Epithelial cell of prostate (primary cell): ENCODE measurements at places on chromosomes 6 and 20.

DNA sequence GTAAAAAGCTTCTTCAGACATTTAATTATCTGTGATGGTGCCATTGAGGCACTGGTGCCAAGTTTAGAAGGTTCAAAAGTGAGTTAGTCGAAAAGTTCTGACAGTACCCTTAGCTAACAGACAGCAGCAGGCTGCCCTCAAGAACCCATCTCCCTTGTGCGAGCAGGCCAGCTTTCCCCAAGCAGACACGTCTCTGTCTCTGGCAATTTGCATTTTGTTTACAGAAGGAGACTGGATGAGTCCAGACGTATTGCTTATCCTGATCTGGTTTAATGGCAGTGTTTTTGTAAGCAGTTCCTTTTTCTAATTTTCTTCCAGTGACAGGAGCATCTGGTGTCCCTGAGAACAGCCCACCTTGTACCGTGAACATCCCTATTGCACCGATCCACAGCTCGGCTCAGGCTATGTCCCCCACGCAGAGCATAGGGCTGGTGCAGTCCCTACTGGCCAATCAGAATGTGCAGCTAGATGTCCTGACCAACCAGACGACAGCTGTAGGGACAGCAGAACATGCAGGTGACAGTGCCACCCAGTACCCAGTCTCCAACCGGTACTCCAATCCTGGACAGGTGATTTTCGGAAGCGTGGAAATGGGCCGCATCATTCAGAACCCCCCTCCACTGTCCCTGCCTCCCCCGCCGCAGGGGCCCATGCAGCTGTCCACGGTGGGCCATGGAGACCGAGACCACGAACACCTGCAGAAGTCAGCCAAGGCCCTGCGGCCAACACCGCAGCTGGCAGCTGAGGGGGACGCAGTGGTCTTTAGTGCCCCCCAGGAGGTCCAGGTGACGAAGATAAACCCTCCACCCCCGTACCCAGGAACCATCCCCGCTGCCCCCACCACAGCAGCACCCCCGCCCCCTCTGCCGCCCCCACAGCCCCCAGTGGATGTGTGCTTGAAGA lies 58.3 kb upstream of the TMEM181 start:
- DNase-seq, result no peak

DNA sequence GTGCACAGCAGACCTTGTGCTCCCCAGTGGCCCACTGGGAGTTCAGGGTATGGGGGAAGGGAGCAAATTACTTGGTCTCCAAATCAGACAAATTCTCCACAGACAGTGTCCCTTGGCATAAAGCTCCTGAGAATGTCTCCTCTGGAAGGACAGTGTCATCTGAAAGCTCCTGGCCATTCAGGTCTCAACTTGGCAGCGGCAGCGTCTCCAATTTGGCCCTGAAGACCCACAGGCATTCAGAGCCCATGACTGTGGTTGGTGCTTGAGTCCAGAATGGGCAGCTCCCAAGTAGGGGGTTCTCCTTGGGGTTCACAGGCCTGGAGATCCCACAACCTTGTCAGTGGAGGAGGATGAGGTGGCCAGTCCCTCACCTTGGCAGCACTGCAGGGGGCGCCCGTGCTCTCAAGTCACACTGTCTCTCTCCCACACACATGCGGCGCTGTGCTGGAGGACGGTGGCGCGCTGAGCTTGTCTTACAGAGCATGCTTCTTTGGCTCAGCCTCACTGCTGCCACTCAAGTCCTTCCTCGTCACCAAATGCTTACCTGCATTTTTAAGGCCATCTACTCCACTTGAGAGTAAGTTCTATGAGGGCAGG lies 20.7 kb downstream of the DYNLRB1 start:
- DNase-seq, result no peak

- no peak for DNase-seq
Observed at GRCh38 chr20:23242104-23242503, 108.5 kb upstream of the NXT1 start.

DNA sequence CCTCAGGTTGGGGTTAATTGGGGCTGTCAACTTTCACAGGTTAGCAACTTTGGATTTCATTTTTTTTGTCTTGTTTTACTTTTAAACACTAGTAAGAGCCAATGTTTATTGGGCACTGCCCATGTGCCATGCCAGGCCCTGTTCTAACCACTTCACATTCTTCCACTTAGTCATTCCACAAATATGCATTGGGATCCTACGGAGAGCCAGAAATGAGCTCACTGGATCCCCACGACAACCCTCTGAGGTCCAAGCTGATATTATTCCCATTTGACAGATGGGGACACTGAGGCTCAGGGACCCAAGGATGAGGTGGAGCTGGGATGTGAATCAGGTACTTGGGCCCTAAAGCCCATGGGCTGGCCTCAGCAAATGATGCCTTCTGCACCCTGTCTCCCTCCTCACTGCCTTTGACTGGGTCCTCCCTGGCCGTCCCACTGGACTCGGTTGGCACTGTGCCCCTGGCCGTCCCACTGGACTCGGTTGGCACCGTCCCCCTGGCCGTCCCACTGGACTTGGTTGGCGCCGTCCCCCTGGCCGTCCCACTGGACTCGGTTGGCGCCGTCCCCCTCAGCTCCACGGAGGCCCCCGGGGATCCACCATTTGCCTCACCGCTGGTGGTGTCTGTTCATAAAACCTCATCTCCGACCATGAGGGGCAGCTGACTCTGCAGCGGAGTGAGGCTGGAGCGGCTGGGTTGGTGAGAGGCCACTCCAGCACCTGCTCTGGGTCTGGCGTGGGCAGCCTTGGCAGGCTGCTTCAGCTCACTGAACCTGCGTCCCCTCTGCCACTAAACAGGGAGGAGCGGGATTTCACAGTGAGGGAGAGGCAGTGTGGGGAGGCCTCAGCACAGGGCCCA lies 4.8 kb upstream of the PMEPA1 start:
- no peak for DNase-seq

GRCh38 chr6:39425346-39426072 lies 103.0 kb upstream of the KCNK16 start:
- DNase-seq, result no peak

DNA sequence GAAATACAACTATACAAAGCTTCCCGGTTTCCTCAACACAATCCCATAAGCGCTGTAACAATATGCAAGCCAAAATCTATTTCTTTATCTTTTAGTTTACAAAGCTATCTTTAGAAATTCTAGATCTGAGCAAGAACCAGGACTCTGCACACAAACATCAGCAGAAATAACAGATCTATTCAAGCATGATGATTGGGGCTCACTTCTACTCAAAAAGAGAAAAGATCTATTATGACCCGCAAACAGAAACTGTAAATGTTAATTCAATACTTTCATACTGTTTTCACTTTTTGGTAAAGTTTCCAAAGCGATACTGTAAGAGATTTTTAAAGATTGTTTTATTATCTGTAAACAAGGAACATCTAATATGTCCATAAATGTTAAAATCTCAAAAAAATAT lies 86.6 kb downstream of the SESN1 start:
- DNase-seq, result no peak

DNA sequence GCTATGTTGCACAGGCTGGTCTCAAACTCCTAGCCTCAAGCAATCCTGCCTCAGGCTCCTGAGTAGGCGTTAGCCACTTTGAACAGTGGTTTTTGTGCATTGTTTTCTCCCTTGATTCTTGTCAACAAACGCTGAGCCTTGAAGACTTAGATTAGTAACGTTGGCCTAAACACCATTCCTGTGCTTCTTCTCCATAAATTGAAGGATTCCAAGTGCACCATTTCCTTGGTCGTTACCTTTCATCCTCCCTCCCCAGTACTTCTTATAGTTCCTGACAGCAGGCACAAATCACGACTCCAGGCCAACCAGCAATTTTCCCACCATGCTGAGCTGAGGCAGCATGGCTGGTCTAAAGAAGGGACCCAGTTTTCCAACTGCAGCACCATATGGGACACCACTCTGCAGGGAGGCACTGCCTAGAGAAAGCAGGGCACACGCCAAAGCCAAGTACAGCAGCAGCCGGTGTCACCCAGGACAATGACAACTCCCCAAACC lies 8.9 kb downstream of the RPS10 start:
- no peak for DNase-seq

GRCh38 chr20:46148313-46149208 lies 30.4 kb downstream of the CD40 start:
- no peak for DNase-seq

GRCh38 chr20:58084966-58085365 lies 143.5 kb downstream of the ANKRD60 start:
- DNase-seq, result peak; percentile 40

DNA sequence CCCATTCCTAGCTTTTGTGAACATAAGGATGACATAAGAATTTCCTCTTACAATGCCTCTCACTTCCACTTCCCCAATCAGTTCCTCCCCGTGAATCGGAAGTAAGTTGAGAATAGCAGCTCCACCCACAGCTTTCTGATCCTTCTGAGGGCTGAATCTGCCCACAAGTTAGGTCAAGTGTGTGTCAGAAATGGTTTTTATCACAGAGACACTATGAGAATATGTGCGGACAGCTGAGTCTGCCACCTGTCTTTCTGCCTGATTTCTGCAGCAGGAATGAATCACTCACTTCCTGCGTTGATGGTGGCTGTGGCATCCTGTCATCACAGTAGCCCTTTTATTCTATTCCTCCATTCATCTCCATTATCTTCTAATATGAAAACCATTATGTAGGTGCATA lies 70.2 kb downstream of the RIN2 start:
- DNase-seq, result no peak

- no peak for DNase-seq
Observed at GRCh38 chr20:46775806-46776205, 66.4 kb downstream of the SLC2A10 start.

- no peak for DNase-seq
Observed at GRCh38 chr6:127951172-127951917, 50.5 kb upstream of the THEMIS start.

GRCh38 chr20:58149437-58150091 lies 78.9 kb downstream of the ANKRD60 start:
- no peak for DNase-seq

DNA sequence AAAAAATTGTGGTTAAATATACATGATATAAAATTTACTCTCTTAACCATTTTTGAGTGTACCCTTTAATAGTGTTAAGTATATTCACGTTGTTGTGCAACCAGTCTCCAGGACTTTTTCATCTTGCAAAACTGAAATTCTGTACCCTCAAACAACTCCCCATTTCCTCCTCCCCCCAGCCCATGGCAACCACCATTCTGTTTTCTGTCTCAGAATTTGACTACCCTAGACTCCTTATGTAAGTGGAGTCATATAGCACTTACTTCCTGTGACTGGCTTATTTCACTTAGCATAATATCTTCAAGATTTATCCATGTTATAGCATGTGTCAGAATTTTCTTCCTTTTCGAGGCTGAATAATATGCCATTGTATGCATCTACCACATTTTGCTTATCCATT lies 5.1 kb downstream of the VPS16 start:
- DNase-seq, result no peak

- no peak for DNase-seq
Observed at GRCh38 chr6:119934816-119935215, 585.3 kb upstream of the MAN1A1 start.

DNA sequence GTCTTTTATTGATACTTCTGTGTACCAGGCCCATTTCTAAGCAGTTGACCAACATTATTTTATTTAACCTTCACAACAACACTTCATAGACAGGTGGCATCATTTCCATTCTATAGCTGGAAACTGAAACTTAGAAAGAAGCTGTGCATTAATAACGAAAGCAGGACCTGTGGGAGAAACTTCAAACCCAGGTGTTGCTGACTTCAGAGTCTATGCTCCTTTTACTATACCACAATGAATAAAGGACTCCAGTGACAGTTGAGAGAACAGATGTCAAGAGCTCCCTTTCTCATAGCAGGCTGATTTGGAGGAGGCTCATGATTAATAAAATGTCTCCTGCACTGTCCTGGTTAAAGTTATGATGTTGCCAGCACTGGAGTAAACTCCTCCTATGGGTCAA lies 56.6 kb upstream of the POU3F2 start:
- DNase-seq, result no peak

DNA sequence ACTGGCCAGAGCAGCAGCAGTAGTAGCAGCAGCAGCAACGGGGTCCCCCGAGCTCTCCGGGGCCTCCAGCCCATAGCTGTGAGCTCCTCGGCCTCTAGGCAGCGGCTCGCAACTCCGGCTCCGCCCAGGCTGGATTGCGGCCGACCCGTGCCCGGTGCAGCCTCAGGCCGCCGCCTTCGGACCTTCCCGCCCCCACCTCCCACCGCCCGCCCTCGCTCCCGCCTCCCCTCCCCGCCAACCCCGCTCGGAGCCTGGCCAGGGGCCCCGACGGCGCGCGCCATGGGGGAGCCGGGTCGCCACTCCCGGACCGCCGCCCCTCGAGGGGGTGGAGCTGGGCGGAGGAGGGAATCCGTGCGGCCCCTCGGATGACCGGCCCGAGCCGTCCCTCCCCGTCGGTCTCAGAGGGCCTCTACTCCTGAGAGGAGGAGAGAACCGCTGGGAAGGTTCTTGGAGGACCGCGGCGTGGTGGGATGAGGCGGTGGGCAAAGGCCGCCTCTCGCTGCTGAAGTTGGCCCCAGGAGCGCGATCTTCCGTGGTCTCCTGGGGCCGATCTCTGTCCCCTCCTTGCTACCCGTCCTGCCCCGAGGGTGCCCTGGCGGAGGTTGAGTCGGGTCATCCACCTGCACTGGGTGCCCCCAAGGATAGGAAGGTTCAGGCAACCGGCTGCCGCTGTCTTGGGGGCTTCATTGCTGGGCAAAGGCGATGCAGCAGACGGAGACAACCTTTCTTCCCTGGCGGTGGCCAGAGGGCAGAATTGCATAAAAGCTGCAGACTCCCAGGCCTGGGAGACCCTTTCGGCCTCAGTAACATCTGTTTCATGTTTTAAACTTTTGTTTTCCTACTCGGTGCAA lies at the start of gene ADAM33:
ADAM33 (minus strand) TSS at position 80 of the 851 bp plus-strand sequence; CDS start at position 74, 6 bp downstream.
- DNase-seq, result no peak

DNA sequence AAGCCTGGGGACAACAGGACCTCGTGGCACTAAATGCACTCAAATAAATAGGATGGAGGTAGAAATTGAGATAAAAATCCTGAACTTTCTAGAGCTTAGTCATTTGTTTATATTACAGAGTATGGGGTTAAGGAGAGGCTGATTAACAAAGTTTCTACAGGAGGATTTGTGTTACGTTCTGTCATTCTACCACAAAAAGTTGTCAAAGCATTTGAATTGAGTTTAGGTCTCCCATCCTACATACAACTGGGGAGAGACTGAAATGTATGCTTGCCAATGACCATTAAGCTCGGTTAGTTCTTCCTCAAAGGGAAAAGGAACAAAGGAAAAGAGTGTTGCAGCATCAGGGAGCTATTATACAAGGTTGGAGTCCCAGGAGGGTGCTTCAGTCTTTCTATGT lies 597.9 kb downstream of the COL12A1 start:
- no peak for DNase-seq

GRCh38 chr6:19558201-19558600 lies 279.0 kb upstream of the ID4 start:
- DNase-seq, result no peak

DNA sequence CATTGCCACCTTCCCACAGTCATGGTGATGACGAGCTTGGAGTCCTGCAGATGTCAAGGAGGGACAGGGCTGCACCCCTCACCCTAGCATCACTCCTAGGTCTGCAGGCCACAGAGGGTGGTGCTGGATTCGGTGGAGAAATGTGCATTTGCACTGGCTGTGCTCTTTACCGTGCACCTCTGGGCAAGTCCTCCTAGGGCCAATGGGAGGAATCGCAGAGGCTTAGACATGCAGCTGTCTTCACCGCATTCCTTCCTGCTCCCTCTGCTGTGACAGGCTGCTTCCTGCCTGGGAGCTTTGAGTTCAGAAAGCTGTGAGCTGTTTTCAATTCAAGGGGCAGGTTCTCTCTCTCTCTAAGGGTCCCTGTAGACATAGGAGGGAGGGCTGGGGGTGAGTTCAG lies 85.1 kb downstream of the EDN3 start:
- DNase-seq, result no peak
